ENCODE measurements at places on chromosomes 12 and 14.

DNA sequence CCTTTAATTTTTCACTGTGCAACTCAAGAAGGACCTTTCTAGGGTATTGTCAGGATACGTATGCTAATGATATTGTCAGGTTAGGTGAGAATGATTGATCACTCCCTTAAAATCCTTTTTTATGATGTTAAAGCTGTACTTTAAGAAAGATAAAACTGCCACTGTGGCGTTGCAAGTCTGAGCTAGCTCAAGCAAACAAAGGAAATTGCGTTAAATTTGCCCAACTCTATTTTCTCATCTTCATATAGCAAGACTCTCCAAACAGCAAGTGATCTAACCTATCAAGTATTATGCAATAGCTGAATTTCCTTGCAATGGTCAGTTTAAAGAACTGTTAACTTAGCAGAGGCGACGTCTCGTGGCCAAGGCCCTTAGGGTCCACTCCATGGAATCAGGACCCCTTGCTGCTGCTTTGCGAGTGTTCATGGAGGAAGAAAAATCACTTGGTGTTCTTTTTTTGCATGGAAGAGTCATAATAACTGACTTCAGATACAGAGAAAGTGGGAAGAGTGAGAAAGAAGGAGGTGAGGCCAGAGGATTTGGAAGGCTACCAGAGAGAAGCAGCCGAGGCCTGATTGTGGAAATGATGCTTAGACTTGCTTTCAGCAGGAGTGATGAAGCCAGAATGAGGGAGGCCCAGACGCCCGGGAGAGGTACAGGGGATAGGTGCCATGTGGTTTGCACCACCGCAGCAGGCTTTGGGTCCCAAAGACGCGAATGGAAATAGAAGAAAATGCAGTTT is 2.5 kb downstream of the TRAF3 start:
- no peak for DNase-seq

DNA sequence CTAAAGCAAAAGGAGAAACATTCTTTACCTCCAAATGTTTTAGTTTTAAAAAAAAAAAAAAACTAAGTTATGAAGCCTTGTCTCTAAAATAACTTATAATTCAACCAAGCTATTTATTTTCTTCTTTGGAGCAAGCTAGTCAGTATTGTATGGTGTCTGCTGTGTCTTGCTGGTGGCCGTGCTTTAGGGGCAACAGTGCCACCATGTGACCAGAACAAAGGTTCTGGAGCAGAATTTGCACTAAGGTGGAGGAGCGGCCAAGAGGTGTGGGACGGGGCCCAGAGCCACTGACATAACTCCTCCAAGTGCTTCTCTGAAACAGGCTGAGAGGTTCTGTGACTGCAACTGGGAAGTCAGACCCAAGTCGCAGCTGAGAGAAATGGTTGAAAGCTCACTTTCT is 4.5 kb downstream of the FICD start:
- no peak for DNase-seq

GRCh38 chr14:82398256-82398655 is 864.6 kb upstream of the SEL1L start:
- DNase-seq = no peak

- DNase-seq = no peak
Observed at GRCh38 chr14:38880643-38881524, 222.2 kb downstream of the SEC23A start.

- no peak for DNase-seq
Observed at GRCh38 chr12:24424889-24425600, 475.6 kb upstream of the SOX5 start.

DNA sequence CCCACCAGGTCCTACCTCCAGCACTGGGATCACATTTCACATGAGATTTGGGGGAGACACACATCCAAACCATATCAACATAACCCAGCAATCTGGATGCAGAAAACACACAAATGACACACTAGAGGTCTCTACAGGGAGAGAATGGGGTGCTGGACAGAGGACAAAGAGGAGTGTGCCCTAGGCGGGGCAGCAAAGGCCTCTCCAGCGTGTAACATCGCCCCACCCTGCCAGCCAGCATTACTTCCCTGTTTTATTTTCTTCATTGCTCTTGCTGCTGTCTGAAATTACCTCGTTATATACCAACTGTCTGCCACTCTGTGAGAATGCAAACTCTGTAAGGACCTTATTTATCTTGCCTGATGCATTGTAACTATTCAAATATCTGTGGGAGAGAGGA is 61.1 kb downstream of the RIMBP2 start:
- DNase-seq = no peak

GRCh38 chr12:54251667-54252284 is 28.1 kb downstream of the CBX5 start:
- peak; percentile 36 for DNase-seq

DNA sequence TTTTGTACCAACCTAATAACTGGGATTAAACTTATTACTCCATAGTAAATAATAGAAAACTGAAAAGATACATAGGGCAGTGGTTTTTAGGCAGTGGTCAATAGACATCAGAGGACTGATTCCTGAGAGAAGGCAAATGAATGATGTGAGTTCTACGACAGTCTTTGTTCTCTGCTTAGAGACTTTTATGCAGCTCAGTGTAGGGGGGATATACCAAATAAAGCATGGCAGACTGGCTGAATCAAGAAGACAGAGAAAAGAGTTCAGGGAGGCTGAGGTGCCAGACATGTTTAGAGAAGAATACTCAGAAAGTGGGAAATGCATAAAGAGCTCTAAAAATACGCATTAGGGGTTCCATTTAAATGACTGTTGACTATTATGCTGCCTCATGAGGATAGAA is 320.8 kb upstream of the FAR2 start:
- no peak for DNase-seq

Data from GM19239 (cell line).